Esophagus mucosa (tissue), 1 donor: ENCODE measurements at places on chromosomes 6 and 20. TPM values are rescaled to one million over a fixed set of nuclear protein-coding genes. Genes with fewer than 3 reads are reported as not detected.

GRCh38 chr6:142518126-142518525, 216.3 kb downstream of the ADGRG6 start:
- ATAC-seq, result no peak

- ATAC-seq, result no peak
Measured at GRCh38 chr6:52098721-52099120, 11.3 kb upstream of the PKHD1 start.

MYB gene
- total RNA-seq, result 1.3 TPM

GRCh38 chr6:136967876-136968752, 46.0 kb downstream of the SLC35D3 start:
- ATAC-seq, result peak; percentile 82

DNA sequence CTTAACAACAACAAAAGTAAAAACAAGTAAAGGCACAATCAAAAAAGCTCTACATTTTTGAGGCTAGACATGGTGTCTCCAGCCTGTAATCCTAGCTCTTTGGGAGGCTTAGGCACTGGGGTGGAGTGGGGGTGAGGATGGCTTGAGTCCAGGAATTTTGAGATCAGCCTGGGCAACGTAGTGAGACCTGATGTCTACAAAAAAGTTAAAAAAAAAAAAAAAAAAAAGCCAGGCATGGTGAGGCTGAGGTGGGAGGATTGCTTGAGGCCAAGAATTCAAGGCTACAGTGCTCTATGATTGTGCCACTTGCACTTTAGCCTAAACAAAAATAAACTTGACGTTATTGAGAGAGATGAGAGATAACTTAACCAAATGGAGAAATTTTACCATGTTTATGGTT, 60.1 kb downstream of the QKI start:
- no peak for ATAC-seq

DNA sequence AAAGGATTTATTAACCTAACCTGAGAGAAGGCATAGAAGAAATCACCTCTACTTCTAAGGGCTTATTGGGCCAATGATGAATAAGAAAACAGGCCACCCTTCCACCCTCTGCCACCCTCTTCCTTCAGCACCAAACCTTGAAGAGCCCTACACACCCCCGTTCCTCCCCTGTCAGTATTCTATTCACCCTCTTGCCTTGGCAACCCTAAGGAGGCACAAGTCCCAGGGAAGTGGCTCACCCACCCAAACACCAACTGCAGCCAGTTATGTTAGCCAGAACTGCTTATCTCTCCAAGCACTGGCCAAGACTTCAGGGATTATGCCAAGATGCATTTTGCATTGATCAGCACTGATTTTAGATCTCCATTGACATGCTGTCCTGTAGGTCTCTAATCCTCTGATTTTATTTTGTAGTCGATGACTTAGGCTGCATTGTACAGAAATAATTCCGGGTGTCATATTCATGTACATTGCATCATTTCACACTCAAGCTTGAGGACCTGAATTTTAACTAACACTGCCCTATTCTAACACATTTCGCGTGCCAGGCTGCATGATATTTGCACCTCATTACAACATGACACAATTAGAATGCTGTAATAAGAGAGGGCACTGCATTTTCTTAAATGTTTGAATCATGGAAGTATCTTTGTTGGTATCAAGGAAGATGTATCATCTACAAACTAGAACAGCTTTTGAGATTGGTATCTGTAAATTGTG, 15.7 kb downstream of the CNKSR3 start:
- no peak for ATAC-seq

GRCh38 chr6:106206905-106207304, 118.7 kb downstream of the ATG5 start:
- no peak for ATAC-seq

GABRR2 gene
- total RNA-seq, result not detected

GRCh38 chr6:107639511-107639910, 149.6 kb downstream of the SOBP start:
- no peak for ATAC-seq

- no peak for ATAC-seq
Measured at GRCh38 chr20:50562262-50562701, 52.1 kb downstream of the PTPN1 start.

PHACTR3 gene
- total RNA-seq, result not detected

MICAL1 gene
- total RNA-seq, result 7.4 TPM

TPBG gene
- 21.2 TPM for total RNA-seq

- no peak for ATAC-seq
Measured at GRCh38 chr6:106540907-106541306, 88.4 kb downstream of the RTN4IP1 start.

DNA sequence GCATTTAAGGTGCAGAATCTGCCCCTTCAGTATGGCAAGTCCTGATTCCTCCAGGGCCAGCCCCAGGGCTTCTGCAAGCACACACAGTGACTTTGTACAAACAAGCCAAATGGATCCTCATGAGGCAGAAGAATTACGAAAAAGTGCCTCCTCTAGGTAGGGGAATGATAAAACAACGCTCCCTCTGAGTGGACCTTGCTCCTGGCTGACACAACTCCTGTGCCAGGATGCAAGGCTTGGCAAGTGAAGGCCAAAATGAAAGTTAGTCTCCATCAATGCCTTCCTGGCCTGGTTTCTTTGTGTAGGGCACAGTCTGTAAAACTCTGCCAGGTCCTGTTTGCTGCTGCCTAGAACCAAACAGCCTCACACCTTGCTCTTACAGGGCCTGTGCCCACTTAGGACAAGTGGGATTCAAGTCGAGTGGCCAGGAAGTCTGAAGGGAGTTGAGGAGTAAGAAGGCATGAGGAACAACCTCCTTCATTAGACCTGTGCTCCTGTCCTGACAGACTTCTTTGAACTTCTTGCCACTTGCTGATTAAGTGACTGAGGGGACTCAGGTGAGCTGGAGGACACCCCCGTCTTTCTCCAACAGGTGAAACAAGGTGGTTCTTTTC, 417.1 kb downstream of the CDC5L start:
- ATAC-seq, result no peak

- ATAC-seq, result peak; percentile 80
Measured at GRCh38 chr6:1604158-1605003, 5.3 kb upstream of the FOXC1 start.

GRCh38 chr6:79734374-79734773, 103.2 kb downstream of the SH3BGRL2 start:
- no peak for ATAC-seq

CRIP3 gene
- total RNA-seq, result 0.28 TPM

GRCh38 chr6:37699138-37699766, 1.6 kb upstream of the MDGA1 start:
- ATAC-seq, result peak; percentile 32

PHACTR1 gene
- 1.6 TPM for total RNA-seq

BMP6 gene
- total RNA-seq, result 0.60 TPM

- no peak for ATAC-seq
Measured at GRCh38 chr6:167420858-167421766, 96.2 kb downstream of the TTLL2 start.

DNA sequence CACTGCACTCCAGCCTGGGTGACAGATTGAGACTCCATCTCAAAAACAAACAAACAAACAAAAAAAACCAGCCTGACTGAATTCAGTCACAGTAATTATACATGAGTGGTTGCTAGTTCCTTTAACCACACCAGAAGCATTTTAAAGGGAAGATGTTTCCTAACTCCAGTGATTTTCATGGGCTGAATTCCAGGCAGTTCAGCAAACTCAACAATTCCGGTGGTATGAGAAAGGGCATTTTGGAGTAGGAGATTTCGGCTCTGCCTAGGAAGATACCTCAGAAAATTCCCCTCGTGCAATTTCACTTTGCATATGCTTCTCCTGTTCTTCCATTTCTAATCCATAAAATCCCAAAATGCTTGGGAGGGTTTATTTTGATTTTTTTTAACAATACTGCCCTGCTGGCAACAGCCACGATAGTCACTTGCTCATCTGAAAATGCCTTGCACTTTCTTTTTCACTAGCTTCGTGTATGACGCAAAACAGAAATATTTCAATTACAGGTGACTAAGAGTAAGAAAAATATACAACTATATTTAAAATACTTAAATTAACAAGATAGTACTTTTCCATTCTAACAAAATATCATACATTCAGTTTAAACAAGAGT, 48.3 kb upstream of the IPCEF1 start:
- ATAC-seq, result no peak

DNA sequence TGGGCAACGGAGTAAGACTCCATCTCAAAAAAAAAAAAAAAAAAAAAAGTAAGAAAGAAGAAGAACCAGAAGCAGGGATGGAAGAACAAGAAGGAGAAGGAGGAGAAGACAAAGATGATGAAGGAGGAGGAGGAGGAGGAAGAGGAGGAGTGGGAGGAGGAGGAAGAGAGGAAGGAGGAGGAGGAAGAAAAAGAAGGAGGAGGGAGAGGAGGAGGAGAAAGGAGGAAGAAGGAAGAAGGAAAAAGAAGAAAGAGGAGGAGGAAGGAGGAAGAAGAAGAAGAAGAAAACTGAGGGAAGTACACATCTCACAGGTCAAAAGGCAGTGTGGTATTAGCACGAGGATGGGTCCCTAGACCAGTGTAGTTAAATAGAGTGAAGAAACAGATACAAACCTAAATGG, 65.1 kb upstream of the SCAF8 start:
- ATAC-seq, result no peak

- ATAC-seq, result peak; percentile 25
Measured at GRCh38 chr6:26158581-26159356, 71.5 kb downstream of the HFE start.

DNA sequence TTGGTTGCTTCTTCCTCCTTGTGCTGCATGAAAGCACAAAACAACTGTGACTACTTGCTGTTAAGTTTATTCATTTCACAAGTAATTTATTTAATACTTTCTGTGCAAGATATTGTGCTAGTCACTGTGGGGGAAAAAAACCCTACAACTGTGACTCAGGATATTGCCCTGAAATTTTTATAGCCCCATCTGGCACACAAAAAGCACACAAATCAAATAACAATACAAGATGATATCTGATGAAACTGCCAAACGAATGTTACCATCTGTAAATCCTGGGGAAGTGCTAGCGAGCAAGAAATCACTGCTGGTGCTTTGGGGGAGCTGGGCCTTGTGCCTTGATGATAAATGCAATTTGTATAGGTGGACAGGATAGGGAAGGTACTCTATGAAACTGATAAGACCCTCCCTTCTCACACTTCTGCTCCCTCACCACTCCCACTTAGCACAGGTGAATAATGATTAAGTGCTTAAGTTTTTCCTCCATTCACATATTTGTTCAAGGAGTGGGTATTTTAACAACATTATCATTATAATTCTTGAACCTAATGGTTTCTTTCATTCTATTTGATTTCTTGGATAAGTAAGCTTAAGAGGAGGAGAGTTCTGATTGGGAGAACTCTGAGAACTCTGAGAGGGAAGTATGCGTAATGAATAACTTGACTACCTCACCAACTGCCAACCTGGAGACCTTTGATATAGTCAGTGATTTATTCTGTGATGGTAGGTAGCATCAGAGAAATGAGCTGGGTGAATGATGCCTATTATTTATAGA, 115.3 kb downstream of the RTN4IP1 start:
- peak; percentile 1 for ATAC-seq

GRCh38 chr6:8888468-8888867, 453.1 kb upstream of the SLC35B3 start:
- no peak for ATAC-seq

DNA sequence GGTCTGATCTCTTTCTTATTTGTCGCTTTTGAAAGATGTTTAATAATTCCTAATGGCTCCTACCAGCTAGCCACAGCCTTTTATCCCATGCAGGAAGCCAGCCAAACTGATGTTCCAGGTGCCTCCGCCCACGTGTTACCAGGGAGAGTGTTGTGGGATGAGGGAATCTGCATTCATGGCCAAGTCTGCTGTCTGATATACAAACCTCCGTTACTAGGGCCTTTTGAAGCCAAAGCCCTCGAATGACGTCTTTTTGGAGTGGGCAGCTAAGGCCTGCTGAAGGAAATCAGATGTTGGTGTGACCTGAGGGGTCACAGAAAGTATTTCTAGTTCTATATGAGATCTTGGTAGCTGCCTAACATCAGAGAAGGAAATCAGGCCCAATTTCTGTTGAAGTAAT, 21.3 kb downstream of the STK35 start:
- ATAC-seq, result no peak

DNA sequence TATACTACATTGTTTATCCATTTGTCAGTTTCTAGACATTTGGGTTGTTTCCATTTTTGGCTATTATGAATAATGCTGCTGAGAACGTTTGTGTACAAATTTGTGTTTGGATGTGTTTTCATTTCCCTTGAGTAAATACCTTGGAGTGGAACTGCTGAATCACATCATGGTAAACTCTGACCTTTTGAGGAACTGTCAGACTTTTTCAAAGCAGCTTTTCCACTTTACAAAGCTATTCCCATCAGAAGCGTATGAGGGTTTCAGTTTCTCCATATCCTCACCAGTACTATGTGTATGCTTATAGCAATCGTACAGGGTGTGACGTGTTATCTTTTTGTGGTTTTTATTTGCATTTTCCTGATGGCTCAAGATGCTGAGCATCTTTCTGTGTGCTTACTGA, 103.7 kb downstream of the MYO6 start:
- no peak for ATAC-seq

GRCh38 chr6:12952318-12952717, 235.8 kb downstream of the PHACTR1 start:
- ATAC-seq, result no peak

DNA sequence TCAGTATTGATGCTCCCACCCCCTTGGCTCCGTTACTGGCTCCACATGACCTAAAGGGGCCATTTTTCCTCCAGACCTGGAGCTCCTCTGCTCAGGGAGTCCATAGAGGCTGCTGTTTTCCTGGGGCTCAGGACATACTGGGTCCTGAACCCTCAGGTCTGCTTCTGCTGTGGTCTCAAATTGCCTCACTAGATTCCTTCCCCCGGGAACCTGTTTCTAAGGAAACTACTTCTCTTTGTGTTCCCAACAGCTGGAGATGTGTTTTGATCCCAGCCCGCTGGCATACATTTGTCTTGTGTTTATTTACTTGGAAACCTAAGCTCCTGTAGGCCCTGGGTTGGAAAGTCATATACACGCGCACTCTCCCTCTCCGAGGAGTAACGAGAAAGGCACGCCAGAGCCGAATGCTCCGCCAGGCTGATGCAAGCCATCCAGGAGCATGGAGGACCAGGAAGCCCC, 222.8 kb downstream of the UST start:
- no peak for ATAC-seq

GRCh38 chr6:78251931-78252330, 599.1 kb downstream of the MEI4 start:
- ATAC-seq, result no peak
